Mesothelial cell of epicardium (in vitro differentiated cells): ENCODE measurements at places on chromosomes 7 and 10.

DNA sequence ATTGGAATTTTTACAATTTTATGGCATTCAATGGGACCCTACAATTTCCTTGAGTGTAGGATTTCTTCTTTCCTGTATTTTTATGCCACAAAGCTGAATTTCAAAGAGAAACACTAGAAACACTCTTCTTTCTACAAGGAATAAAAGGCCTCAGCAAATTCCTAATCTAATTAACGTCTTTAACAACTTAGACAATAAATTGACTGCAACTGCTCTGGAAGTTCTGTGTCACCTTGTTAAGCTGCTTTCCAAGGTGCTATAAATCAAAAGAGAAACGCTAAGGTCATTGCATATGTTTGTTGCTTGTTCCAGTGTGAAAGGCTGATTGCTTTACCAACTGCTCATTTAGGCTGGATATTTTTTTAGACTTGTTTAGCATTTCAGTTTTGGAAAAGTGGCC is 182.2 kb downstream of the POLR1F start:
- DNase-seq: no peak

DNA sequence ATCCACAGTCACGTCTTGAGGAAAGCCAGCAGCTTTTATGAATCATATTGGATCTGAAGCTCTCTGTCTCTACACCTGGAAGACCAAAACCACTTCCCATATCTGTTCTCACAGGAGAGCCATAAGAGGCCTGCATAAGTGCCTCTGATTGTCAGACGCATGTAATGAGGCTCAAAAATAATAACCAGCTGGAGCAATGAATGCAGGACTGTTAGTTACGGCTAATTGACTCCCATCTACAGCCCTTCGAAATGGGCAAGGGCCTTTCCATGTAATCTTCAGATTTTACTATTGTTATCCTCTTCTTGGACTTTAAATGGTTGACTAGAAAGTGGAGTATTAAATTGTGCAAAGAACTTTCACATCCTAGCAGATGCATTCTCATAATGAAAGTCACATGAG is 4.4 kb upstream of the SEMA3C start:
- no peak for DNase-seq

DNA sequence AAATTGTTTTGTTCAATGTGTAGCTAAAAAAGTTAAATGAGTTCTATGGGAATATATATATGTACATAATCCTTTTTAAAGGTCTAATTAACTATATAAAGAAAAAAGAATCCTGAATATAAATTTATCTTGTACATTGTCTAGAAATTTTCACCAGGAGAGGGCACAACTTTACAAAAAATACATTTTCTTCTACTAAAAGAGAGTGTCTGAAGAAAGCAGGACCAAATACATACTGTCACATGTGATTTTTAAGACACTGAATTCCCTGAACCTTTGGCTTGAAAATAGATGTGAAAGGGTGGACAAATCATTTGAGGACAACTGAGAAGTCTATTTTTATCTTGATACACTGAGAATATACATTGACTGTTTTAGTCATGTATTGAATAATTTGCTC is 204.3 kb downstream of the DGKB start:
- DNase-seq: no peak

- DNase-seq: no peak
These were observed 91.6 kb downstream of the GLCCI1 start for GRCh38 chr7:8060241-8060640.

- DNase-seq: no peak
These were observed 10.7 kb downstream of the DPYSL4 start for GRCh38 chr10:132197271-132198067.

- DNase-seq: no peak
These were observed 52.6 kb downstream of the NT5C2 start for GRCh38 chr10:103140469-103140868.

- no peak for DNase-seq
These were observed 17.3 kb downstream of the ACTR1A start for GRCh38 chr10:102485093-102485784.

GRCh38 chr7:98251231-98251600 is 816 bp downstream of the TECPR1 start:
- DNase-seq: no peak

- DNase-seq: no peak
These were observed 16.1 kb downstream of the MYL10 start for GRCh38 chr7:101612885-101613515.

DNA sequence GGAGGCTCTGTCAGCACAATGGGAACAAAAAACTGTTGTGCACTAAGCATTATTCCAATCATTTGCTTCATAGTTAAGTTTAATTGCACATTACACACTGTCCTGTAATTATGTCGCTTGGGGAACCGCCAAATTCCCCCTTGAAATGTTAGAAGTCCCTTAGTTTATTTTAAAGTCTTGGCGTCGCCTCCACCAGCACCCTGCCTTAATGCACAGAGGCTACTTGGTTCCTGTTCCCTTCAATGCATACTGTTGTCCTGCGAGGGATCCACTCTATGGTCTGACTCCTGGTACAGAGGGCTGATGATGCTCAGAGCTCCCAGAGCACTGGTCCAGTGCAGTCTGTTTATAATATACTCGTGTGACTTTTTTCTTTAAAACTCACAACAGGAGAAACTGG is 330.7 kb downstream of the ELMO1 start:
- DNase-seq: no peak

DNA sequence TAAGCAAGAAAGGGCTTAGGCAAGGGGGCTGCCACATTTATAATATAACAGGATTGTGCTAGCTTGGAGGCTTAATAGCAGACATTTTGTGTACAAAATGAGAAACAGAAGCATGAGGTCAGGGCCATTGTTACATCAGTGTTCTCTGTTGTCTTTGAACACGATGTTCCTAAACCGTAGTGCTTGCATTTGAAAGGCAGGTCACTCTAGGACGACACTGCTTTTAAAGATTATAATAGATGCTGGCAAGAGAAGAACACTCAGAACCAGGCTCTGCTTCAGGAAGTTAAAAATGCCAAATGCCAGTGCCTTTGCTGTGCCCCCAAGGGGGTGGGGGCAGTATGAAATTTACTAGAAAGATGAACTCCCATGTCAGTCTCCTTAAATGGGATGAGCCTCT is 91.1 kb downstream of the SORCS3 start:
- DNase-seq: no peak

GRCh38 chr10:10869592-10869991 is 148.1 kb upstream of the CELF2 start:
- DNase-seq: no peak

GRCh38 chr10:14072541-14072940 is 258.2 kb downstream of the FRMD4A start:
- no peak for DNase-seq

DNA sequence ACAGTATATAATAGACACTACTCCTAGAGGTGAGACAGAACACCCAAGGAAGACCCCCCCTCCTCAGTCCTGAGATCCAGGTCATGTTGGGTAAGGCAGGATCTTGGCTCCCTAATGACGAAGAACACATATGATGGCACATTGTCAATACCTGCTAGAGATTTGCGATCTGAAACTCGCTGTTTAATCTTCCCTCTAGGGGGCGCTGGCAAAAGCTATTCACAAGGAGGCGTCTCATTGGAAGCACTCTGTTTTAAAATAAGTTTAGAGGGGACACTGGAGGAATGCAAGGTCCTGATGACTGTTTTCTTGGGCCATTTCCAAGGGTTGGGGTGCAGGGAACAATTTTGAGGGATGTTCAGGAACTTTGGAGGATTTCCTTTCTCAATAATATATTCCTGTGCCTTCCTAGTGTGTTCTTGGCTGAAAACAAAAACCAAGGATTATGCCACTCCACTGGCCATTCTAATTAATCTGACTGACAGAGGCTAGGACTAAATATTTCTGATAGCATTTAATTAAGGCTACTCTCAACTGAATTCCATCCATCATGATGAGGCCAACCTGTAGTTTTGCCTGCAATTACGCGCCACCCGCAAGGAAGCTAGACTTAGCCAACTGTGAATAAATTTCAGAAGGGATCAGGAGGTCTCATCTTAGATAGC is 1013.8 kb upstream of the MBL2 start:
- DNase-seq: no peak

DNA sequence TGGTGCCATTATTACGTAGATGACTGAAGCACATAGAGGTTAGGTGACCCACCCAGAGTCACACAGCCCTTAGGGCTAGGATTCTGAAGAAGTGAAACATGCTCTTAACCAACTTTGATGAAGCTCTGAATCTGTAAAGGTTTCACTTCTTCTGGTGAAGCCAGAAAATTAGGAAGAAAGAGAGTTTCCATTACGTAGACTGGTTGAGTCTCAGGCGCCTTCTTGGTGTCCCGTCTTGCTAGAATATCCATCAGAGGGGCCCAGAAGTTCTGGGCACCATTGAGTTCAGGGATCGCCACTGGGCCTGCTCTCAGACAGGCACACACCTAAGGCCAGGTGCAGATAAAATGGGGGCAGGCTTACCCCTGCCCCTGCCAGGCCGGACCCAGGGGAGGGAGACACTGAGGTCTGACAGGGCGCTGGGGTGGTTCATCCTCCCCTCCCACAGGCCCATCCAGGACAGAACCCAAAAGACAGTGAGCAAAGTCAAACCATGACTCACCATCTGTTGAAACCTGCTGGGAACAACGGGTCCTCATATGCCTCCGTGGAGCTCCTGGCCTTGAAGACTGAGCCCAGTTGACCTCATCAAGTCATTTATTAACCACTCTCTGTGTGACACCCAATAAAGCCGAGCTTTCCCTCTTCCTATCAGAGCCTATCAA is 33.2 kb downstream of the DRGX start:
- no peak for DNase-seq

DNA sequence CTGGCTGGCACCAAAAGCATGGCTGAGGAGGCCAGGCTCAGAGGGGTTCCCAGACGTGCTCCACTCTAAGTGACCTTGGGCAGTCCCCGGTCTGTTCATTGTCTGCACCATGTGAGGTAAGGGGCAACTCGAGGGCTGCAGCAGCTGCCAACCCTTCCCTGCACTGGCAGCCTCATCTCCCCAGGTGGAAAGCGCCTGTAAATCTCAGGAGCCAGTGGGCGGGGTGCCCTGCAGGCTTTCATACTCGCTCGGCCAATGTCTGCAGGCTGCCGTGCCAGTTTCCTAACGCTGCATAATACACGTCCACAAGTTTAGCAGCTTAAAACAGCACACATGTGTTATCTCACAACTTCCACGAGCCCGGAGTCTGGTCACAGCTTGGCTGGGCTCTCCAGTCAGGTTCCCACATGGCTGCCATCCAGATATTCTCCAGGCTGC is 12.6 kb upstream of the GDF10 start:
- DNase-seq: no peak

GRCh38 chr7:727104-727805 is at the start of gene PRKAR1B:
PRKAR1B (minus strand) TSS chr7:727281; CDS start chr7:711505, 15,776 bp downstream.
- DNase-seq: no peak

- no peak for DNase-seq
These were observed 217.2 kb upstream of the PLXNA4 start for GRCh38 chr7:132793474-132793873.

- no peak for DNase-seq
These were observed 37.0 kb upstream of the GLI3 start for GRCh38 chr7:42274053-42274452.

DNA sequence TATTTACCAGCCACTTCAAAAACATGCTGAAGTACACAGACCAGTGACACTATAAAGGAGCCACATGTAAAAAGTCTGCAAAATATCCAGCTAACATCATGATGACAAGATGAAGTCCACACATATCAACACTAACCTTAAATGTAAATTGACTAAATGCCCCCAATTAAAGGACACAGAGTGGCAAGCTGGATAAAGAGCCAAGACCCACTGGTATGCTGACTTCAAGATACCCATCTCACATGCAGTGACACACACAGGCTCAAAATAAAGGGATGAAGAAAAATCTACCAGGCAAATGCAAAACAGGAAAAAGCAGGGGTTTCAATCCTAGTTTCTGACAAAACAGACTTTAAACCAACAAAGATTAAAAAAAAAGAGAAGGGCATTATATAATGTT is 12.9 kb upstream of the C10orf88 start:
- no peak for DNase-seq

GRCh38 chr7:40437498-40437897 is 302.7 kb downstream of the SUGCT start:
- no peak for DNase-seq

DNA sequence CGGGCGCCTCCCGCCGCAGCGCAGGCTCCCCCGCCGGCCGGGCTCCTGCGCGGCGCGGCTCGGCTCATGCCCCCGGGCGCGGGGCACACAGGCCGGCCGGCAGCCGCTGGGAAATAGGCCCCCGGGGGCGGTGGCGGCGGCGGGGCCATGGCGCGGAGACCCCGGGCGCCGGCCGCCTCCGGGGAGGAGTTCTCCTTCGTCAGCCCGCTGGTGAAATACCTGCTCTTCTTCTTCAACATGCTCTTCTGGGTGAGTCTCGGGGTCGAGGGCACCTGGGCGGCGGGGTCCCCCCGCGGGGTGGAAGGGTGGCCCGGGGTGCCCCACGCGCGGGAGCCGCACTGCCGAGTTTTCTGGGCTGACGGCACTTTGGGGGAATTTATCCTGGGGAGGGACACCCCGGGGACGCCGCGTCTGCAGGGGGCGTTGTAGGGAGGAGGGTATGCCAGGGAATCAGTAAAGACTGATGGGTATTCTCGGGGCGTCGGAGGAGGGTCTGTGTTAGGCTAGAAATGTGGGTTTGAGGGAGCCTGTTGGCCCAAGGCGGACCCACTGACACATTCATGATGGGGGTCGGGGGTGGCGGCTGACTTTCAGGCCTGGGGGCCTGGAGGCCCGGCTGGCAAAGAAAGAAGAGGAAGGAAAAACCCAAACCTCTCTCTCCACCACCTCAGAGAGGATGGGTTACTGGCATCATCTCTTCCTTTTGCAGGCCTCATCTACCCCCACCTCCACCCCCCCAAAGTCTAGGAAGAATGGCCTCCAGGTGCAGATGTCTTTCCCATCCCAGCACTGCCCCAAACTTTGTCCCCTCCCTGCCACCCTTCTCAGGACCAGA is 544 bp downstream of the TSPAN33 start:
- DNase-seq: no peak

DNA sequence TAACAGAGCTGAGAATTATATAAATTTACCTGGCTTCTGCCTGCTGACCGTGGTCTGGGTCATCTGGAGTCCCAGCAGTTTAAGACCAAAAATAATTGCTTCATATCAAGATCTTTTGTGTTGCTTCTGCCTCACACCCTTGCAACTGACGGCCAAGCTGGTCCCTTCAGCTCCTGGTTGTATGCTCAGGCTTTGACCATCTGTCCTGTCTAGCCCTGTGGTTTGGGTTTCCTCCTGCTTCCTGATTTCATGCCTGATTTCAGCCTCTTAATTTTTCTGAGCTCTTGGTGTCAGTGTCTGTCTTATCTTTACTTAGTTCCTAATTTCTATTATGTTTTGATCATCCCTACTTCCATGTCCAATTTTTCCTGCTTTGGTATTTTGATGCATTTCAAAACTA is 87.9 kb upstream of the PLXDC2 start:
- DNase-seq: no peak

DNA sequence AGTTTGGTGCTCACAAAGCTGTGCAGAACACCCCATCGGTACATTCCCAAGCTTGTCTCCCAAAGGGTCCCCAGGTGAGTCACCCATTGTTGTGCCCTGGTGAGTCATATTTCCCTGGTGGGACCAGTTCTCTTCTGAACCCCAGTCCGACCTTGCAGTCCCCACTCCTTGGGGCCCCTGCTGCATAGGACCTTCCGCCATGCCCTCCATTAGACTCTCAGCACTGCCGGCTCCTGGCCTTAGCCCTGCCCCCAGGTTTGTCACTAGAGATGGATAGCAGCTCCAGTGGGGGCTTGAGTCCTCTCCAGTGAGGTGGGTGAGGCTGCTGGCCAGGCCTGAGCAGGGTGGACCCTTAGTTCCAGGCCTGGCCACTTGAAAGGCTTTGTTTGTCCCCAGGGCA is 80.5 kb upstream of the MKI67 start:
- DNase-seq: no peak
